H1 (cell line): ENCODE measurements at places on chromosomes 16 and 17. TPM values are rescaled to one million over a fixed set of nuclear protein-coding genes. Genes with fewer than 3 reads are reported as not detected.

DNA sequence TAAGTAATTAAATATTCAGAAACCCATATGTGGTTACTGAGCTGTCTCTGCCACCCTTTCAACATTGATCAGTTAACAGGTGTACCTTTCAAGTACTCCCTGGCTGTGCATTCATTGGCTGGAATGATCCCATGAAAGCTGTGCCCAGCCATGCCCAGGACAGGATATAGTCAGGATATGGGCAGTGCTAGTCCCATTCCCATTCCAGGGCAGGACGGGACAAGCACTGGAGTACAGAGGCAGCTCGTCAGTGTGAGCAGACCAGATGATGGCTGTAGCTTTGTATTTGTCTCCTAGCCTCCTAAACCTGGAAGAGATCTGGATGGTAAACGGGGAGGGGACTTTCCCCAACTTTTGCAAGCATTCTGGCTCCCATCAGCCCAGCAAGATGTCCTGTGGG, 22.5 kb downstream of the HEATR3 start:
- no peaks in the 10 kb centered on the region for H3K4me1 ChIP-seq
- no peak overlapping the region for H3K4me3 ChIP-seq
- no peak for DNase-seq
- no peak overlapping the region for H3K27ac ChIP-seq

Gene RPA1
- 181 and 194 TPM in 2 replicates for total RNA-seq

- no peaks in the 10 kb centered on the region for H3K36me3 ChIP-seq
- DNase-seq: no peak
- H3K27me3 ChIP-seq: no peaks in the 10 kb centered on the region
- H3K27ac ChIP-seq: no peak overlapping the region
- no peak overlapping the region for H3K4me3 ChIP-seq
Measured at GRCh38 chr17:61833536-61834193, 29.7 kb downstream of the BRIP1 start.

GRCh38 chr17:3033741-3034577, 29.4 kb downstream of the OR1D5 start:
- H3K27me3 ChIP-seq: no peaks in the 10 kb centered on the region
- DNase-seq: peak; percentile 36
- H3K4me3 ChIP-seq: no peak overlapping the region
- H3K4me1 ChIP-seq: no peaks in the 10 kb centered on the region

DNA sequence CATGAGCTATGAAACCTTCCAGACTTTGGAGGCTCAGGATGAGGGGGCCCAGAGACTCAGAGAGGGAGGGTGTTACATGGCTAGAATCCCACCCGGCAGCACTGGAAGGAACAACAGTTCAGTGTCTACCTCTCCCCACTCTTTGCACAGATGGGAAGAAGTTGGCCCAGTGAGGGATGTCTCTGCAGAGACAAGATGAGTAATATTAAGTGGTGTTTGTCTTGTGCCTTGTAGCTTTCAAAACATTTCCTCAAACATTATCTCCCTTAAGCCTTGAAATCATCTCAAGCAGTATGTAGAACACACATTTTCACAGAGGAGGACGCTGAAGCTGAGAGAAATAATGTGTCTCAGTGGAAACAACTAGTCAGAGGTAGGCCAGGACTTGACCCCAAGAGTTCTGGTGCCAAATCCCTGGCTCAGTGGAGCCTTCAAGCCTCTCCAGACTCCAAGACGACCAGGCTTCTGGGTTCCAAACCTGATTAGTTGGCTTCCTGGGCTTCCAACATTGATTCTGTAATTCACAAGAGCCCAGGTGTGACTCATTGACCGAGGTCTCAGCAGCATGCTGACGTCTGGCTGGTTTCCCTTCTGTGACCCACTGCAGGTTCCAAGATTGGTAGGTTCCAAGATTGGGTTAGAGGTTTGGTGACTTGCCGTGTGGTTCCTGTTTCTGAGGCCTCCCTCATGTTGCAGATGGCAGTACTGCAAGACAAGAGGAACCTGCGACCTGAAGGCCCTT, 7.4 kb downstream of the RNF112 start:
- no peak overlapping the region for H3K4me3 ChIP-seq
- H3K4me1 ChIP-seq: no peaks in the 10 kb centered on the region; the same call in 1 of the 2 replicates
- H3K27ac ChIP-seq: no peak overlapping the region

Gene CBFA2T3
- total RNA-seq: 1.3 and 2.7 TPM in 2 replicates

DNA sequence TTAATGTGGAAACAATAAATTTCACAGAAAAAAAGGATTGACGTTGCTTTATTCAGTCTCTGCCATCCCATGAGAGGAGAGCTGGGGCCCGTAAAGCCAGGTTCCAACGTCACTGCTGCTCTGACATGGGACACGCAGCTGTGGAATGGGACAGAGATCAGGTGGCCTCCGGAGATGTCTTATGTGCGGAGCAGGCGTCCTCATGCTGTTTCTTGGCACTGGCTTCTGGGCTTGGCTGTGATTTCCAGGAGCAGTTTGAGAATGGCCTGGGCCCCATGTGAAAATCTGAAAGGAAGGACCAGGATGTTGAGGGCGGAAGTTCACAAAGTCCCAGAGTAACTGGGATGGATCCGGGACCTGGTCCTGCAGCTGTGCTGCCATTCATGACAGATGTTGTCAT, 32.4 kb downstream of the NDEL1 start:
- H3K27ac ChIP-seq: no peak overlapping the region
- H3K4me3 ChIP-seq: no peak overlapping the region
- no peaks in the 10 kb centered on the region for H3K27me3 ChIP-seq
- H3K4me1 ChIP-seq: no peaks in the 10 kb centered on the region; the same call in 1 of the 2 replicates
- peaks cover 8% of the 10 kb centered on the region for H3K36me3 ChIP-seq

DNA sequence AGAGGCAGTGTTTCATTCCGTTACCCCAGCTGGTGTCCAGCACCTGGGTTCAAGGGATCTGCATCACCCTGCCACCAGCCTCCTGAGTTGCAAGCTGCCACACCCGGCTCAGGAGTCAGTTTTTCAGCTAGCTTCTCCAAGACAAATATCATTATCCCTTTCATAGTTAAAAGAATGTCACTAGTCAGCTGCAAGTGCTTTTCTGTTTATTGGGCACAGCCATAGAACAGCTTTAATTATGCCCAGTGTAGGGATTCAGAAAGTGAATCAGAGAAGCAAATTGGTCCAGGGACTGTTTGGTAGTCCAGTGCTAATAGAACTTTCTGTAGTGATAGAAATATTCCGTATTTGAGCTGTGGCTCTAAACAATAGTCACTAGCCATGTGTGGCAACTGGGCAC, 2.9 kb upstream of the AOC3 start:
- DNase-seq: no peak
- H3K4me1 ChIP-seq: no peaks in the 10 kb centered on the region
- no peaks in the 10 kb centered on the region for H3K27me3 ChIP-seq
- no peak overlapping the region for H3K27ac ChIP-seq

- no peaks in the 10 kb centered on the region for H3K27me3 ChIP-seq
- DNase-seq: no peak
- no peak overlapping the region for H3K4me3 ChIP-seq
- no peak overlapping the region for H3K27ac ChIP-seq
- H3K36me3 ChIP-seq: peaks cover 14% of the 10 kb centered on the region
Measured at GRCh38 chr17:59890720-59891119, 2.0 kb downstream of the TUBD1 start.

DNA sequence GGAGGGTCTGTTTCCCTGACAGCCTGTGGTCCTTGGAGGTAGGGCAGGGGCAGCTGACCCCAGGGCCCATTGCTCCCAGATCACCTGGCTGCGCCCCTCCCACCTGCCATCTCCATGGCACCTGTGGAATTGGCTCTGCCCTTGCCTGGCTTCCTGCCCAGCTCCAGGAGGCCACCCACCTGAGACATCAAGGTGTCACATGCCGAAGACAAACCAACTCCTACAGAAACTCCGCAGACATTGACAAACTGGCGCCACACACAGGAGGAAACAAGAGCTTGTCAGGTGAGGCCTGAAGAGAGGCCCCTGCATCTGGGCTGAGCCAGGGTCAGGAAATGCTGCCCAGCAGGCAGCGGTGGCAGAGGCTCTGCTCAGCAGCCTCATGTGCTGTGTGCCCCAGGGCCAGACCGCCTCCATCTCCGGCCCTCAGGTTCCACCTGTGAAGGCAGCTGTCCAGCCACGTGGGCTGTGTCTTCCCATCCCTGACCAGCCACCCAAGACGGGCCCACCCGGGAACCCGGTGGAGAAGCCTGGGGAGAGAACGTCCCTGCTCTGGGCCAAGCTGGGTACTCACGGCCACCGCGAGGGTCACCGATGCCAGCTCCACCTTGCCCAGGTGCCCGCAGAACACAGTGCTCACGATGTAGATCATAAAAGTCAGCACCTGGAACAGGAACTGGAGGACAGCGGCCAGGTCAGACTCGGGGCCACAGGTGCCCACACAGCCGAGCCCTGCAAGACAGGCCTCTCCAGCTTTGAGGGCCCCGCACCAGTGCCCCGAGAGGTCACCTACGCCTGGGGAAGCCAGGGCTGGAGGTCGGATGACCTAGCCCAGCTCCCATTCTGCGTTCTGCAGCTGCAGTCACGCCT, 1.6 kb downstream of the SLC47A2 start:
- H3K27ac ChIP-seq: no peak overlapping the region
- no peaks in the 10 kb centered on the region for H3K27me3 ChIP-seq
- DNase-seq: no peak
- no peaks in the 10 kb centered on the region for H3K36me3 ChIP-seq
- no peak overlapping the region for H3K4me3 ChIP-seq

Gene CEP20
- 33.2 and 49.0 TPM in 2 replicates for total RNA-seq

DNA sequence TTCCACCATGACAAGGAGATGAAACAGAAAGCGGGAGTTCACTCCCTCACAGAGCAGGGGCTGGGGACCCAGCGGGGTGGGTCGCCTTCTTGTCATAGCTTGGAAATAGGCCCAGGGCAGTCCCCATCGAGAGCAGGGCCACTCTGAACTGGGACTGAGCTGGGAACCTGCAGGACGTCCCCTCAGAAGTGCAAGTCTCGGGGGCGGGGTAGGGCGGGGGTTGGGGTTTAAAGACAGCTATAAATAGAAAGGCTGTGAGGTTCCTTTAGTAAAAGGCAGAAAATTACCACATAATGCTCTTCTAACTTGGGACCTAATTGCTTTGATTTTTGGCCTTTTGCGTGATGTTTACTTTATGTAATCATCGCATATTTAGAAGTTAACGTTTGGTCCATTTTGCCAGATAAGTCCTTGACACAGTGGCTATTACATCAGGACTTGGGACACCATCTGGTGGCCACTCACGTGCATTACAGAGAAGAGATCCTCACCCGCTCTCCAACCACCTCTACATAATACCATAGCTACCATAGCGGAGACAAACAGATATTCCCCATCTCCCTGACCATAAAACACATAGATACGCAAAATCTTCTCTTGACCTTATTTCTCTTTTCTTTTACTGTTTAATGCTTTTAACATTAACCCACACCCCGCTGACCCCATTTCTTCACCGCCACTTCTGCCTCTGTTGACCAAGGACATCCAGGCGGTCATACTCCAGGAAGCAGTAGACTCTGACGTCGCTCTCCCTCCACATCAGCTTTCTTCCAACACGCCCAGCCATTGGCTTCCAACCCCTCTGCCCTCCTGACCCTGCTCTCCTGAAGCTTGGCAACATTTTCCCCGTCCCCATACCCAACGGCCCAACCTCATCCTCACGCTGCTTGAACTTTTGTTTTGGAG, 27.5 kb upstream of the PIK3R6 start:
- H3K27ac ChIP-seq: no peak overlapping the region
- H3K4me1 ChIP-seq: peaks cover 11% of the 10 kb centered on the region
- no peaks in the 10 kb centered on the region for H3K36me3 ChIP-seq
- no peak for DNase-seq

Gene CD300LG
- not detected in 2 replicates for total RNA-seq

Gene MYOCD
- 4.7 and 4.9 TPM in 2 replicates for total RNA-seq

Gene PDILT
- not detected in 2 replicates for total RNA-seq

DNA sequence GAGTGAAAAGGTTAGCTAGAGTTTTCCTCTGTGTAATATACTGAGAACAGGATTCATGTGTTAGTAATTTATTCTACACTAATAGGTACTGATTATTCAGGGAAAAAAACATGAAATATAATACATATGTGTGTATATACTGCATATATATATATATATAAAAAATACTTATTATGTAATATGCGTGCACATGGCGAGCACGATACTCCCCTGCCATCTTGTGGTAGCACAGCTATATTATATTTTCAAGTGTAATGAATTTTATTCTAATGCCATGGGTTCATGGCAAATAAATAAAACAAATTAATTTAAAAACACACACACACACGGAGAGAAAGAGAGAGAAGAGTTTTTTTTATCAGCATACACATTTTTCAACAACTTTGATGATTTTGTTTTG, 460.6 kb downstream of the KCNJ2 start:
- DNase-seq: no peak
- no peaks in the 10 kb centered on the region for H3K27me3 ChIP-seq

Gene KRT27
- not detected in 2 replicates for total RNA-seq

DNA sequence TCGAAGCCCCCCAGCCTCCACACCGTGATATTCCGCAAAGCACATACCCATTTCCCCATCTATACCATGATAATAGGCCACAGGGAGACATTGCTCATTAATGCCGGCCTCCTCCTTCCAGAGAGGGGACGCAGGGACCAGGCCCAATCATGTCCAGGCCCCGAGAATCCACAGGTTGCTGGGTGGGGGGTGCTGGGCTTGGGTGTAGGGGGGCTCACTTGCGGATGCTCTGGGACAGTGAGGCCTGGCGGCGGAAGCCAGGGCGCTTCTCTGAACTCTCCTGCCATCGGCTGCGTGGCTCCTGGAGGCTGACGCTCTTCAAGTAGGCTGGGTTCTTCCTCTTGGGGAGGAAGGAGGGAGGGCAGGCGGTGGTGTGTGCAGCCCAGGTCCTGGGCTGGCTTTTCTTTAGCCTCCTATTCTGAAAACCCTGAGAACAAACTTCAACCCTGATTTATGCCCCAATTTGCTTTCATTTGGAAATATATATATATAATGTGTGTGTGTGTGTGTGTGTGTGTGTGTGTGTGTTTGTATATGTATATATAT, 12.2 kb downstream of the AANAT start:
- no peaks in the 10 kb centered on the region for H3K4me1 ChIP-seq
- H3K27me3 ChIP-seq: no peaks in the 10 kb centered on the region
- H3K27ac ChIP-seq: no peak overlapping the region
- 0 out of 2 replicates have a peak, but pooled peaks cover 2% of the 10 kb centered on the region for H3K36me3 ChIP-seq
- no peak for DNase-seq

GRCh38 chr16:35745821-35746248, 2286.4 kb downstream of the TP53TG3F start:
- no peaks in the 10 kb centered on the region for H3K4me1 ChIP-seq
- DNase-seq: no peak
- H3K36me3 ChIP-seq: no peaks in the 10 kb centered on the region

GRCh38 chr16:50557046-50557445, 8.8 kb downstream of the NKD1 start:
- DNase-seq: no peak
- H3K4me3 ChIP-seq: no peak overlapping the region
- no peak overlapping the region for H3K27ac ChIP-seq
- H3K27me3 ChIP-seq: no peaks in the 10 kb centered on the region

Gene GPR179
- 0.07 and 0.13 TPM in 2 replicates for total RNA-seq

Gene KRT33A
- not detected in 2 replicates for total RNA-seq

Gene TBC1D3E
- not detected in 2 replicates for total RNA-seq

Gene SPATA22
- total RNA-seq: not detected in 2 replicates
